ENCODE measurements at places on chromosomes 6 and 20.

DNA sequence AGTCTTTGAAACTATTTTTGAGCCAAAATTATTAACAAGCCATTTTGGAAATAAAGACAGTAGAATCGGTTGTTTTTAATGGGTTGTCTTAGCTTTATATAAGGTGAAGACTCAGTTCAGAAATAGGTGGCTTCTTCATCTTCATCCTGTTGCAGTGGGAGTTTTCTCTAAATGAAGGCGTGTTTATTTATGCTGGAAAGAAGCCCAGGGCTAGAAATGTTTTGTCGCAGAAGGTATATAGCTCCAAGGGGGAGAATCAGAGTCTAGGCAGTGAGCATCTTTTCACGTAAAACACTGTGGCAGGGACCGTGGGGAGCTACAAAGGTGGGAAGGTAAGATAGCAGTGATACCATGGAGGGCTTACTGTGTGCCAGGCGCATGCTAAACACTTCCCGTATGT lies 34.3 kb downstream of the FARS2 start:
- no peak for DNase-seq

GRCh38 chr6:74851596-74851995 lies 354.3 kb downstream of the COL12A1 start:
- DNase-seq: no peak

GRCh38 chr20:5492937-5493336 lies 176.2 kb upstream of the PROKR2 start:
- no peak for DNase-seq

GRCh38 chr6:63023726-63024125 lies 187.5 kb upstream of the FKBP1C start:
- DNase-seq: no peak

DNA sequence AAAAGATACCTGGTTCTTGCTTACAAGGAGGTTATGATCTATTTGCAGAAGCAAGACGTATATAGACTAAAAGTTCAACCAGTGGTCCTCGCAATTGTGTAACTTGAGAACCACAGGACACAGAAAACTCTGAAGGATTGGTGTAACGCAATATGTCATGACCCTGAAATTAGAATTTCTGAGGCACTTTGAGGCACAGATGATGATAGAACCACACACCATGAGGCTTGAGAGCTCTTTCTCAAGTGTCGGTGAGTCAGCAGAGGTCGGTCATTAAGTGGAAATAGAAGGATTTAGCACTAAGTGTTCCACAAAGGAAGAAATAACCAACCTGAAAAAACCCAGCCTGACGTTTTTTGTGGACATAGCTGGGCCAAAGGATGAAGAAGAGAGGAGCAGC lies 15.3 kb upstream of the CCN2 start:
- DNase-seq: no peak

DNA sequence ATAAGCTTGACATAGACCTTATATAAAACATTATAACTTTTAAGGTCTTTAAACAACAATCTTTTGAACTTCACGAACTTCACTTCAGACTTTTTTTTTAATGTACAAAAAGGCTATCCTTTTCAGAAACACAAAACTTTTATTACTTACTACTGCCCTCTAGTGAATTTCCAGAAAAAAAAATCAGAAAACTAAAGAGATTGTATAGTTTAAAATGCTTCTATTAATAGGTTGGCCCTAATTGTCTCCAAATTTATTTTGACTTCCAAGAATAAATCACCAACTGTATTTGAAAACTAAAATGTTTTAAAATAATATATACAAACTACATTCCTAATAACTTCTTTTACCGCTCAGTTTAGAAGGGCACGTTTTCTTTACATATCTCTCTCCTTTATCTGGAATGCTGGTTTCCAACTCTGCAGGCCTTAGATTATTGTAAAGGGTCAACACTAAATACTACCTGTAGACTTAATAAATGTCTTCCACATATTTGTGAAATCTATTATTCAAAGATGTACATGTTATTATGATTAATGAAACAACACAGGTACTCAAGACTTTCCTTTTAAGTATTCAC lies 66.8 kb downstream of the LMBRD1 start:
- DNase-seq: no peak

- no peak for DNase-seq
Observed at GRCh38 chr6:56875961-56876360, 78.9 kb upstream of the BEND6 start.

DNA sequence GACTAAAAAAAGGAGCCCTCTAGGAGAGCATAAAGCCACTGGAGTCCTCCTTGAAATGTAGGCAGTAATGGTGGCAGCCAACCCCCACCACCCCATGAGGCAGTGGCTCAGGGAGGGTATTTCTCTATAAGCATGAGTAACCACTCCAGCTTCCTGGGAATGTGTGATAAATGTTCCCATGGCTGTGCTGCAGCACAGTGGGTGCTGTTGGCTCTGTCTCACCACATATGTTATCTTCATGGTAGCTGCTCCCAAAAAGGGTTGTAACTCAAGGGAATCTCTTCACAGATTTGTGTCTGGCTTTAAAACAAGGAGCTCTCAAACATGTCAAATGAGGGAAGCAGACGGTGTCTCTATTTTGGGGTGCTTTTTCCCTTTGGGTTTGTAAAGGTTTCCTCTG lies 7.5 kb upstream of the PHACTR1 start:
- peak; percentile 7 for DNase-seq

- DNase-seq: no peak
Observed at GRCh38 chr6:8274226-8274625, 161.1 kb downstream of the SLC35B3 start.

GRCh38 chr6:144613859-144614258 lies 328.7 kb downstream of the UTRN start:
- DNase-seq: no peak

GRCh38 chr20:7853493-7853892 lies 86.8 kb downstream of the HAO1 start:
- DNase-seq: no peak

- no peak for DNase-seq
Observed at GRCh38 chr6:34871853-34872252, 16.0 kb downstream of the TAF11 start.

DNA sequence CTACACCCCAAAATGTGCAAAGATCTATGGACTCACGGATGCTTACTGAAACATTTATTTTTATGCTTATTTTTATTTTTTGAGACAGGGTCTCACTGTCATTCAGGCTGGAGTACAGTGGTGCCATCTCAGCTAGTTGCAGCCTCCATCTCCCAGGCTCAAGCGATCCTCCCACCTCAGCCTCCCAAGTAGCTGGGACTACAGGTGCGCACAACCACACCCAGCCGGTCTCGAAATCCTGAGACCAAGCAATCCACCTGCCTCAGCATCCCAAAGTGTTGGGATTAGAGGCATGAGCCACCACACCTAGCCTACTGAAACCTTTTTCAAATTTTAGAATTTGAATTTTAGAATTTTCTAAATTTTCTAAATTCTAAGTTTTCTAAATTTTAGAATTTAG lies 50.8 kb upstream of the IPCEF1 start:
- no peak for DNase-seq

DNA sequence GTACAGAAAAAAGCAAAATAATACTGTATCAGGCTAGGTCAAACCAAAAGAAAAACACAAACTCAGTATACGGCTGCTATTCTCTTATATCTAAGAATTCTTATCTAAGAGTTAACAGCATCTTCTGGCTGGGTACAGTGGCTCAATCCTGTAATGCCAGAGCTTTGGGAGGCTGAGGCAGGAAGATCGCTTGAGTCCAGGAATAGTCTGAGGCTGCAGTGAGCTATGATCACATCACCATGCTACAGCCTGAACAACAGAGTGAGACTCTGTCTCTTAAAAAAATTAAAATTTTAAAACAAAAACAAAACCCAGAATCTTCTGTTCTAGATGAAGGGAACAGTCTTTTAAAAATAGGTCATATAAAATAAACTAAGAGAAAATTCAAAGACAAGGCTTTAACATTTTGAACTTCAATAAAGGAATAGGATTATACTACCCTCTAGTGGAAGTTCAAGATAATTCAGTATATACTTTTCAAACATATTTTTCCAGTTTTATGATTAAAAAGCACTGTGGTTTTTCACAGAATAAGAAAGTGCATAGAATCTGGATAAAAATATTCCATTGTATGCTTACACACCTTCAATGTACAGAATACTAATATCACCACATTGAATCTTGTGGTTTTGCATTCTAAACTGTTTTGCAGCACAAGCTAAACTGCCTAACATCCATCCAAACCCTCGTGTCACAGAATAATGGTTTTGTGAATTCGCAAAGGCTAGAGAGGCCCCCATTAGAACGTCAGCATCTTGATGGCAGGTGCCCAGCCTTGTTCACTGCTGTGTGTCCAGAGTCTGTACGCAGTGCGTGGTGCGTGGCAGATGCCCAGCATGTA lies 39.3 kb downstream of the DTNBP1 start:
- no peak for DNase-seq

- no peak for DNase-seq
Observed at GRCh38 chr6:119255492-119255891, 94.1 kb downstream of the MAN1A1 start.

- no peak for DNase-seq
Observed at GRCh38 chr20:42281801-42282200, 663.6 kb upstream of the CHD6 start.
